Right atrium auricular region (tissue), 2 donors: ENCODE measurements at places on chromosomes 1 and 21. TPM values are rescaled to one million over a fixed set of nuclear protein-coding genes. Genes with fewer than 3 reads are reported as not detected.

DNA sequence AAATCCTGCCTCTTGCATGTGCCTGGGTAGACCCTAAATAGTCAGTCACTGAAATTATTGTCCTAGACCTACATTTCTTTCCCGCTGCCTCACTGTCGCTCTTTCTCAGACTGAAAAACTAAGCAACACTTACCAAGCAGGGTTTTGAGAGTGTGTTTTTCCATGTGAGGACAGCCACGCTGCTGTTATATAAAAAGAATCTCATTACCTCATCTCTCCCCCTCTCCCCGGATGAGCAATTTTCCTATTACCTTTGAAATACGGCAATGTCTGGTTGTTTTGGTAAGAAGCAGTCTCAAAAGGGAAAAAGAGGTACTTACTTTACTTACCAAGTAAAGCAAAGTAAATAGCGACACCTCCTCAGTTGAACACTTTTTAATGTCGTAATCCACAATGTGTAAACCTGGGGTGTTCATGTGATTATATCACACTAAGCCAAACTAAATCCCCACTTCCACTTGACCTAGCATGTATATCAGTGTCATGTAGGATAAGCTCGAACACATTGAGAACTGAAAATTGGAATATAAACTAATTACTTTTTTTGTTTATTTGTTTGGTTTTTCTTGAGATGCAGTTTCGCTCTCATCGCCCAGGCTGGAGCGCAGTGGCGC, 12.2 kb upstream of the VN1R5 start:
- DNase-seq: no peak

- DNase-seq: no peak
Observed at GRCh38 chr1:55610203-55610602, 395.0 kb upstream of the USP24 start.

- no peak for DNase-seq
Observed at GRCh38 chr21:28592205-28592865, 400.3 kb downstream of the LTN1 start.

- no peak for DNase-seq
Observed at GRCh38 chr1:19028110-19028509, 71.6 kb upstream of the IFFO2 start.

DNA sequence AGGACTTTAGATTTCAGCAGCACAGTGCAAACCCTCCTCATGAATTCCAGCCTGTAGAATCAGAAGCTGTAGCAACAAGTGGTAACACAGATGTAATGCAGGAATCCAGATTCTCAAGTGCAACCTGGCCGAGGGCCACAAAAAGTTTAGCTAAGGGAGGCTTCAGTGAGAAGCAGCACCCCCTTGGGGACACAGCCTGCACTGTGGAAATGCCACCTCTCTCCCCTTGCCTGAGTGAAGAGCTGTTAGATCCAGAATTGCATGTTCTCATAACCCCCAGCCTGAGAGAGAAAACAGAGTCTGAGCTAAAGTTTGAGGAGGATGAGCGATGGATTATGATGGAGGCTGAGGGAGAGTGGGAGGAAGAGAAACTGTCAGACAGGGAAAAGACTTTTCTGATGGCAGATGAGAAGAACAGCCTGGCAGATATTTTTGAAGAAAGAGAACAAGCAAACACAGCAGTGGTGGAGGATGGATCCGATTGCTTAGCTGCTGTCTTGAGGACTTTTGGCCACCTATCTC, 80.5 kb upstream of the BMP8A start:
- peak; percentile 85 for DNase-seq

GRCh38 chr1:172283766-172284165, 136.7 kb upstream of the C1orf105 start:
- no peak for DNase-seq

GRCh38 chr1:96723377-96723776, 1.8 kb downstream of the PTBP2 start:
- no peak for DNase-seq

The DISC1 gene
- 1.8 TPM for total RNA-seq
